ENCODE measurements at places on chromosomes 3 and 15.

DNA sequence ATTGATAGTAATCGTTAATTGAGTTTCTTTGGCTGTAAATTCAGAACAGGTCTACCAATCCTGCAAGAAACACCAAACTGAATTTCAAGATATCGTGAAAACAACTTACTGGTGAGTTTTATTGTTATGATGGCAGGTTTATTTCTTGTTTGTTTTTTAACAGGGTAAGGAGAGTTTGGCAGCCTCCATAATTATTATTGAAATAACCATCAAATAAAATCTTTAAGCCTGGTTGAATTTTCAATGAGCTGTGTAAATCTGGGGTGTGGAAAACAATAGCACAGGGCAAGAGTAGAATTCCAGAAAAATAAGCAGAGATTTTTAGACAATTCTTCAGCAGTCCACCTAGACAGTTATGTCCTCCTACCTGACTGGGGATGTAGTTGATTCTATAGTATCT lies 196.5 kb downstream of the MECOM start:
- DNase-seq = no peak

DNA sequence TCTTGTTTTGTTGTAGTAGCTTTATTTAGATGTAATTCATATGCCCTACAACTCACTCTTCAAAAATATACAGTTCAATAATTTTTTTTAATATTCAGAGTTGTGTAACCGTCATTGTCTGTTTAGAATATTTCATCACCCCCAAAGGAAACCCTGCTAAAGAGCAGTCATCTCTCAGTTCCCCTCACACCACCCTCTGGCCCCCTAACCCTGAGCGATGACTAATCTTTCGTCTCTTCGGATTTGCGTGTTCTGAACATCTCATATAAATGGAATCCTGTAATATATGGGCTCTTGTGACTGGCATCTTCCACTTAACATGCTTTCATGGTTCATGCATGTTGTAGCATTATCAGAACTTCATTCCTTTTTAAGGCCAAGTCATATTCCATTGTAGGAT lies 183.8 kb downstream of the ATG7 start:
- no peak for DNase-seq

- no peak for DNase-seq
These were observed 4.8 kb downstream of the GPR15 start for GRCh38 chr3:98536456-98537017.

DNA sequence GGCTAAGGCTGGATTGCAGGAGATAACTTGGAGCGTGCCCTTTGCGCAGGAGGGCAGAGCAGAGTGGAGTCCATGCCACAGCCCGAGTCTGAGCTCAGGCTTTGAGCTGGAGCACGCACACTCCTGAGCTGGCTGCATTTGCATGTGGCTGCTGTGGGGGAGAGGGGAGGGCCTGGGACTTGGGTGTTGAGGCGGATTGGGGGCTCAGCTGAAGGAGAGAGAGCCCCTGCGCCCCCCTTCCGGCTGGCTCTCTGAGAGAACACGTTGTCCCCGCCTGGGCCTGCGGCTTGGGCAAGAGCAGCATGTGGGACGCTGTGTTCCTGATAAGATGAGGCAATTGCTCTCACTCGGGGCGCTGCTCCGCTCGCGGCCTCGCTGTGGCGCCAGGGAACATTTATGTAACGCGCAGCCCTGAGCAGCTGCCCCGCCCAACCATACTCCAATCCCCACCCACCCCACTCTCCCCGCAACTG lies 39.1 kb downstream of the KLF13 start:
- DNase-seq = peak; percentile 58

DNA sequence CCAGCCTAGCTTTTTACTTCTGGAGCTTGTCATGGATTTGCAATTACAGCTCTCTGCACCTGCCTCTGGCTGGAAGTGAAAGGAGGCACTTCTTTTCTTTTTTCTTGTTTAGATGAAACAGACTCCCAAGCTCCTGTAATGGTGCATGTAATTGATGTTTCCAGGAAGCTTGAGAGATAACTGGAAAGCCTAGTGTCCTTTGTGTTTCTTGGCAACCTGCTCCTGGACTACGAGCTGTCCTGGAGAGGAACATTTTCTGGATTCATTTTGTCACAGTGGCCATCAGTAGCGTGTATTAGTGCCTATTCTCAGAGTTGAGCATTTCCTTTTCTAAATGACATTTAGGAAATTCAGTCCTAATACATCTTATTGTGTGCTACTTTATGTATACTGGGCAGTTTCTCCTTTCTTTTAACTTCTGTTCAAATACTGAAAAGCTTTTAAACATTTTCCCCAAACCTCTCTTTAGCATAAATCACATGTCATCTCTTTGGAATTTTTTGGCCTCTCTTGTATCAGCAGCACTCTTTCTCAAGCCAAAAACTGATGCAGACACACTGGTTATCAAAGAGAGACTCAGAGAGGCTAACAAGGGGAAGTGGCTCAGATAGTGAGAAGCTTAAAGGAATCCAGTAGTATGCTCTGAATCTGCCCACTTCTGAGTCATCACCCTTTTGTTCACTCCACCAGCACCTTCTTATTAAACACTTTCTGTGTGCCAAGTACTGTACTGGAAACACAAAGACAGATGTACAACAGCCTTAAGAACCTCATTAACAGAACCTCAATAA lies 62.6 kb upstream of the SLC2A2 start:
- no peak for DNase-seq

DNA sequence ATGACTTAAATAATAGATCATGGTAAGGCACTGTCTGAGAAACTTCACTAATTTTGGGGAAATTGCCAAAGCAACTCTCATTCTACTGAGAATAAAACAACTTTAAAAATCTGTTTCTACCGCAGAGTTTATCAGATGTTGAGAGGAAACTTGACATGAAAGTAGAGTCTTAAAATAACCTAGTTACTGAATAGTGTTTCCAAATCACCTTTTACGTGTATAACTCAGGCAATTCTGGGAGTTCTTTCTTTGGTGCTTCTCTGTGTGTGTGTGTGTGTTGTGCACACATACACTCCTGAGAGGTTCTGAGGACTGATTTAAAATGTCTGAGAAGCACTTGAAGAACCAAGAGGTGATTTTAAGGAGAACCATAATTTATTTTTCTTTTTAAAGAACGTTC lies 236.6 kb downstream of the SV2B start:
- no peak for DNase-seq

- no peak for DNase-seq
These were observed 25.6 kb downstream of the DCUN1D1 start for GRCh38 chr3:182954553-182955235.

DNA sequence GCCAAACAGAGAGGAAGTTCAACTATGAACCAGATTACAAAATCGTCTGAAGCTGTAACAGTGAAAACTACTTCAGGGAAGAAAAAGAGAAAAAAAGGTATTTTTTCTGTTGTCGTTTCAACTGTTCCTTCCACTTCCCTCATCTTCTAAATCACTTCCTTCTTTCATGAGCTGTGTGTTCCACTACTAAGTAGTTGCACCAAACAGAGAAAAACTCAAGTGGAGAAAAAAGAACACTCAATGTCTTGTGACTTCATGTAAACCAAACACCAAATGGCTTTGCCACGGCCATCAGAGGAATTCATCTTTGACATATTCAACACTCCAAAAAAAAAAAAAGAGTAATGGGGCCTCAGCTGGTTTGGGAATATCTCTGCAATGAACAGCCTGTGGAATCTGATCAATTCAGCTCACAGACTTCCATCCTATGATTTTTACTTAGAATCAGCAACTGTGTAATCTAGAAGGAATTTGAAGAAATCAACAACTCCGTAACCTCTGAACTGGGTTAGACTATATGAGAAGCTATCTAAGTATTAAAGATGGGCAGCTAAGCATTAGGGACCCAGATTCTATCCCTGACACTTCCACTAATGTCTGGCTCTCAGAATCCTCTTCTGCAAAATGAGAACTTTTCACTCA lies 47.5 kb upstream of the RNF7 start:
- no peak for DNase-seq

GRCh38 chr3:3212781-3213440 lies 33.4 kb upstream of the CRBN start:
- DNase-seq = no peak

DNA sequence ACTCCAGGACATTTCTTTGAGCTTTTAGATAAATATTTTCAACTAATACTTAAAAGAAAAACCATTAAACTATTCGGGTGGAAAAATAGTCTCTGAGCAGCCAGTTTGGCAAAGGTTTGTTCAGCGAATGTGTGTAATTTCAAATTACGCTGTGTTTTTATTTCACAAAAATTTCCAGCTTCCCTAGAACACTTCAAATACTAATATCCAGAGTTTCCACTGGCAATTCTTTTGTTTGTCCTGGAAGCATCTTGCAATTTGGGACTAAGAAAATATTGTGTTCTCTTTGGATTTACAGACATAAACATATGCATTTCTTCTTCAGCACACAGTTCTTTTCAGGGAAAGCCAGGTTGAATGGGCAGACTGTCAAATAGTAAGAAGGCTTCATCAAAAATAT lies 61.9 kb downstream of the MDFIC2 start:
- DNase-seq = no peak

DNA sequence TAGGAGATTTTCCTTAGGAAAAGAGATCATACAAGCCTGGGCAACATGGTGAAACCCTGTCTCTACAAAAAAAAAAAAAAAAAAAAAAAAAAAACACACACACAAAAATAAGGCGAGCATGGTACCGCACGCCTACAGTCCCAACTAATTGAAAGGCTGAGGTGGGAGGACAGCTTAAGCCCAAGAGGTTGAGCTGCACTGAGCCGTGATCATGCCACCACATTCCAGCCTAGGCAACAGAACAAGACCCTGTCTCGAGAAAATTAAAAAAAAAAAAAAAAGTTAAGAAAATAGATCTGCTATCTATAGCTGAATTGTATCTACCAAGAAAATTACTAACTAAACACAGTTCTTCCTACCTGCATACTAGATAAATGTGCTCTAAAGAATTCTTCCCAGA lies 7.1 kb downstream of the MSL2 start:
- no peak for DNase-seq

GRCh38 chr15:41876007-41876406 lies 17.8 kb downstream of the SPTBN5 start:
- no peak for DNase-seq

DNA sequence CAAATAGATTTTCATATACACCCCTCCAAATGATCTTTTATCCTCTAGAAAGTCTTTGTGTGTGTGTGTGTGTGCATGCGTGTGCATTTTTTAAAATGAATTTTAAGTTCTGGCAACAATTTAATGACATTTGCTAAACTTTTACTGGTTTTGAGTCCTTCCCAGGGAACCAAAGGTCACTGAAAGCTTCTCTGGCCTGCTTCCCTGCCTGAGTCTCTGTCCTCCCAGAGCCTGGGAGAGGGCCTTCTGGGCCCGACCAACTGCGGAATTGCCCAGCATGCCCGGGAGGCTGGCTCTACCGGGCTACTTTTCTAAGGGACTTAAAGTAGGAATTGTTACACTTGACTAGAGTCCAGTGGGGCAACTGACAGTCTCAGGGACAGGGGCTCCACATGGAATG lies 7.4 kb upstream of the RBPMS2 start:
- no peak for DNase-seq

GRCh38 chr3:58388550-58389091 lies 45.0 kb downstream of the PDHB start:
- no peak for DNase-seq

GRCh38 chr15:53918180-53919079 lies 59.8 kb upstream of the UNC13C start:
- no peak for DNase-seq

GRCh38 chr15:81339321-81339720 lies 15.4 kb upstream of the STARD5 start:
- no peak for DNase-seq

- DNase-seq = no peak
These were observed 213.5 kb upstream of the PRICKLE2 start for GRCh38 chr3:64438812-64439211.

DNA sequence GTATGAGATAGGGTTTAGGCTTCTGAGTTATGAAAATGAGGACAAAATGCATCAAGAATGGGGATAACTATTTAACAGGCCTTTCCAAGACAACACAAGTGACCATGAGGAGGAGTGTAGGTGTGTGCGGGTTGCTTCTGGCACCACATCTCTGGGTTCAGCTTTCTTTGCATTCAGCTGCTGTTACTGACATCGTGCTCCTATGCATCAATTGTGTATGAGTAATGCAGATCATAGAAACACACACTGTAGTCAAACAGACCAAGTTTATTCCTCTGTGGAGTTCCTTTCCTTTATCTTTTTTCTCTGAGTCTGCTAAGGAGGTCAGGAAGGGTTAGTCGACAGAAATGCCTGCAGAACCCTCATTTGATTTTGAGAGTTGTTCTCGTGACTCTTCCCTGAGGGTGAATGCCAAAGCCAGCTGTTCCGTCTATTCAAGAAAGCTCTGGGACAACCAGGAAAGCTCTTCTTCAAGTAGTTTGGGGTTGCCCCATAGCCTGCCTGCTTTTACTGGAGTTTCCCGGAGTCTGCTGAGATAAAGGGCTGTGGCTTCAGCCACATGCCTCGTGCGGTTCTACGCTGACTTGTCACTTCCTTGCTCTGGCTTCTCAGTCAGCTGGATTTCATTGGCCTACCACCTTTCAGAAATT lies 136.7 kb upstream of the TLE3 start:
- DNase-seq = no peak

- DNase-seq = no peak
These were observed 1077.4 kb downstream of the EPHA3 start for GRCh38 chr3:90184861-90185260.

DNA sequence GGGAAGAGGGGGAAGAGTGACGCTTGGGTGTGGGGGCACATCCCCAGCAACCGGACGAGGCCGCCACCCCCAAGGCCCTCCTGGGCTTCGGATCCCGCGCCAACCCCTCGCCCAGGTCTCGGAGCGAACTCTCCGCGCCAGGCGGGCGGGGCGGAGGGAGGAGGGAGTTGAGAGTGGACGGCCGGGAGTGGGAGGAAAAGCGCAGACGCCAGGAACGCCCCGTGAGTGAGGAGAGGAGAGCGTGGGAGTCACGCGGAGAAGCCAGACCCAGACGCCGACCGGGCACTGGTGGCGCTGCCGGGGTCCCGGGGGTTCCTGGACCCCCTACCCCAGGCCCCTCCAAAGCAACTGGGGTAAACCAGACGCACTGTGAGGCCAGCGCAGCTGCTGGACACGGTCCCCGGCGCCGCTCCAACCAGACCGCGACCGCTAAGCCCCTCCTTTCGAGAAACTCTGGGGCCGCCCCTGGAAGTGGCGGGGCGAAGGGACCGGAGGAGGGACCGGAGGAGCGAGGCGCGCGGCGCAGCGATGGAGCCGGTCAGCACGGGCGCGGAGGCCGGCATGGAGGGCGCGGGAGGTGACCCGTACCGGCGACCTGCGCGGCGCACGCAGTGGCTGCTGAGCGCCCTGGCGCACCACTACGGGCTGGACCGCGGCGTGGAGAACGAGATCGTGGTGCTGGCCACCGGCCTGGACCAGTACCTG lies at the start of gene EFCC1:
Gene EFCC1, plus strand, starts transcription at position 204 of the 705 bp plus-strand sequence. Its CDS starts 325 bp downstream, at position 529.
- DNase-seq = peak; percentile 62

GRCh38 chr3:11661827-11662226 lies 18.1 kb upstream of the VGLL4 start:
- no peak for DNase-seq

Measured in thymus (tissue), 14 donors.